Stimulated activated CD8-positive, alpha-beta memory T cell treated with anti-CD3 and anti-CD28 coated beads, Interleukin-2, amount 100 ng/mL, for 1 hour (primary cell): ENCODE measurements at places on chromosomes 5 and 9.

- no peak for DNase-seq
Measured at GRCh38 chr5:150184990-150185912, 4.6 kb upstream of the SLC6A7 start.

- DNase-seq, result no peak
Measured at GRCh38 chr5:2184026-2184366, 301.3 kb upstream of the IRX4 start.

DNA sequence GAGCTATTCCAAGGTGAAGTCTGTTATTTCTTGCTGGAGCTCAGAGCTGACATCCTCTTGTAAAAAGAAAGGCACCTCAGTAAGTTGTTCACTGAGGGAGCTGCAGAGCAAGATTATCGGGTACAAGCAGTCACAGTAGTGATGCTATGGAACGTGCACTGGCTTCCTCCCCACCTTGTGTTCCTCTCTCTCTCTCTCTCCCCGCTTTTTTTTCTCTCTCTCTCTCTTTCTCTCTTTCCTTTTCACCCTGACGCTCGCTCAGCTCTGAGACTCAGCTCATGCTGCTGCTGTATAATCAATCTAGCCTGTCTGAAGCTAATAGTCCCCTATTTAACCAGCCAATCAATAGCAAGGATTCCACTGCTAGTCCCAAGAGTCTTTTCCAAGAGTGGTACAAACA is 587.6 kb upstream of the CDH18 start:
- DNase-seq, result no peak

DNA sequence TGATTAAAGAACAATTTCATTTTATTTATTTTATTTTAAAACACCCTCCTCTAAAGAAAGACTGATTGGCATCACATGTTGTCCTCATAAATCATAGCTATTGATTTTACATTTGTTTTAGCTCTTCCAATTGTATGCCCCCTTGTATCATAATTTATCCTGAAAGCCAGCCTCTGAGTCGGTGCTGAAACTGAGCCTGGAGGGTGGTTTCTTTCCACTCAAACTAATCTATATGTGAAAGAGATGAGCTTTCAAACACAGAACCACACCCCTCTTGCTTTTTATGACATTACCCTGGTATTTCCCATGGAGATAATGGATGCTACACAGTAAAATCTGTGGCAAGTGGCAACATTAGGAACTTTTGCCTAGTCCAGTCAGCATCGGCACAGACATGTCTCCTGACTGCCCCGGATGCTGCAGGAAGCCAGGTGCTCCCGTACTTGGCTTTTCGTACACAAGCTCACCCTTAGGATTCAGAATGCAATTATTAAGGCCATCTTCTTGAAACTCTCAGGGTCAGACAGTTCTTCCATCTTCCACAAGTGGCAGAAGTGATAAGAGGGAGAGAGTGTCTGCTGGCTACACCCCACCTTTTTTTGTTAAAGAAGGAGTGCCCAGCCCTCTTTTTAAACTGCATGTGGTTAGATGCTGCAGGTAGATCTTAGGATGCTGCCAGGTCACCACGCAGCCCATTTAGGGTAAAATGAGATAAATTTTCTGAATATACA is 91.1 kb downstream of the SNCAIP start:
- DNase-seq, result no peak

GRCh38 chr9:94081864-94082463 is 2.3 kb upstream of the PTPDC1 start:
- DNase-seq, result no peak

DNA sequence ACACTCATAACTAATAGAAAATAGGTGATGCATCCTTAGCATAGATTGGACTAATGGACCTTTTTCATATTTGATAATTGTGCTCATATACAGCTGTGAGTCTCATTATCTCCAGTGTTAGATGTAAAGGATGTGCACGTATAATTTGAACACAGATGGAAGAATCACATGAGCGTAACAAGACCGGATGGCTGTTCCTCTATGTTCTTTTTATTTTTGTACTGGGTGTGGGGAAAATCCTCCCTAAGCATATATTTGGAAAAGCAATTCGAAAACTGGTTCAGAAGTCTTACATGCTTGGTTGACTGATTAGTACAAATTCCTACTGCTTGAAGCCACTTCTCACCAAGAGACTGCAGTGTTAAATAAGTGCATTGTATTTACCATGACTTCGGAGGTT is 230.2 kb downstream of the AOPEP start:
- no peak for DNase-seq

DNA sequence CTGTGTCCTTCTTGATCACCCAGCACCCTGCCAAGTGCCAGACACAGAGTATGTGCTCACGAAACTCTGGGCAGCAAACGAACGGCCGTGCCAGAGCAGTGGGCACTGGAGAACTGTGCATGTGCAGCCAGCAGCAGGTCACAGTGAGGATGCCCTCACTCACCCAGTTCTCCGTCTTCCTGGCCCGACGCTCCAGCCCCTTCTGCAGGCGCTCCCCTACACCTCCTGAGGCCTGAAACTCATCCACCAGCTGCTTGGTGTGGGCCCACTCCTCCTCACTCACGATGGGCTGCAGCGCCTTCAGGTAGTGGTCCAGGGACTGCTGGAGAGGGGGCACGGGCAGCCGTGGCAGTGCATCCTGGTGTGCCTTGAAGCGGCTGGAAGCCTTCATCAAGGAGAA is 2.9 kb downstream of the CRAT start:
- DNase-seq, result no peak

- no peak for DNase-seq
Measured at GRCh38 chr5:55066277-55066676, 36.2 kb upstream of the GZMA start.

DNA sequence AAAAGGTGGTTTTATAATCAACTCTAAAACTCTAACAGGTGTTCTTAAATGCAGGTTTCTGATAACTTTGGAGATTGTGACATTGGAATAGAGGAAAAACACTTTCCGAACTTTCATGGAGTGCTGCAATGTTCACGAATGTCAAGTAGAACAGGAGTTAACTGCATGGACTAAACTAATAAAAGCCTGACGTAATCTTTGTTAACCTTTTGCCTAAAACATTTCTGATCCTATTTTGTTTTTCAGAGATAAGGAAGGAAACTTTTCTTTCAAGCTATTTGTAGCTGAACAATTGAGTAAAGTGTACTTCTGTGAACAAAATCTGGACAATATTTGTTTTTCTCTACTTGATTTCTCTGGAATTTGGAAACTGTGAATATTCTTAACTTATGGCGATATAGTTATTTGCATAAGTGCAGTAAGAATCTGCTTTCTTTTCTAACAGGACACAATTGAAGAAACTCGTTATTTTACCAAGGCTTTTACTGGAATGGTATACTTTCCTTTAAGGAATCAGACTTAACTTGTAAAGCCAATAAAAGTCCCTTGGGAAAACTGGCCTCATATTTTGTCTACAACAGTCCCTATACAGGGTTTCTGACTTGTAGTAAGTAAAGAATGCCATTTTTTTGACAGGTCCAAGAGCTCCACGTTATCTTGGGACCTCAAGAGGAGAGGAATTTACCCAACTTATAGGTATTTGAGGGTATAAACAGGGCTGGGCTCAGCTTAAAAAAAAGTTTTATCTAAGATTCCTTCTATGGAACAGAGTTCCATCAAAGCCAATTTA is 154.7 kb downstream of the NXNL2 start:
- DNase-seq, result no peak

GRCh38 chr9:37029776-37030610 is 4.1 kb downstream of the PAX5 start:
- DNase-seq, result no peak

DNA sequence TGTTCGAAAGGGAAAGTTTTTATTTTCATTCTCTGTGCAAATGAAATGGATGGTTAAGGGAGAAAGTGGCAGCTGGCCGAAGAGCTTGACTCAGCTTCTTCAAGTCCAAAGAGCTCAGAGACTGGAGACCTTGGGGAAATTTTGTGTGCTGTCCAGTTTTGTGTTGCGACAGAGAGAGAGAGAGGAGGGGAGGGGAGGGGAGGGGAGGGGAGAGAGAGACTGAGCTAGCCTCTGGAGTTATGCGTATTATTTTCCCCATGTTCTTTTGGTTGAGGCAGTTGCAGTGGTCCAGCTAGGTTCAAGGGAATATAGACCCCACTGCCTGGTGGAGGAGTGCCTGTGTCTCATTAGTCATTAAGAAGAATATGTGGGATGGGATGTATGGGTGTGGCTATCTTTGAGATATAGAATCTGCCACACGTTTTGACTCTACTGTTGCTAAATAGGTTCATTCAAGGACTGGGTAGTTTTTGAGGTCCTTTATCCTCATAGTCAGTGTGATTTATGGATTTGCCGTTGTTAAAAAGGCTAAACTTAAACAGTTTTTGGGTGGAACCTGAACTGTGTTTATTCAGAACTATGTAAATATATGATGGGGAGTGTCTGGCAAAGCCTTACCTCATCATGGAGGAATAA is 69.7 kb downstream of the ARHGAP26 start:
- DNase-seq, result no peak

GRCh38 chr5:81631621-81632020 is 119.3 kb downstream of the SSBP2 start:
- DNase-seq, result no peak

DNA sequence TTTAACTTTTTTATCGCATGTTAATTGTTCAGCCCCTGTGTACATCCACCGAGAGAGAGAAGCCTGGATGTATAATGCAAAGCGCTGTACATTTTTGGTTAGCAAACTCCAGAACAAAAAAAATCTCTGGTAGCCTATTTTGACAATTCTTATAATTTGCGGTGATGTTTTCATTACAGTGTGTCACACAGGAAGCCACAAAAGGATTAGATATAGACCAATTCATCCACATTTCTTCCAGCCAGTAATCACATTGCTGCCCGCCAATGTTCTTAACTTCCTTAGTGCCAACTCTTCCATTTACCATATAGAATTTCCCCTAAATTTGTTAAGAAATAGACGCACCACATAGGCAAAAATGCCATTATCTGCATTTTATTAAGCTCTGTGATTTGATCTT is 435.6 kb downstream of the EFNA5 start:
- DNase-seq, result no peak

- DNase-seq, result no peak
Measured at GRCh38 chr5:149414405-149415065, 35.4 kb upstream of the IL17B start.

- DNase-seq, result no peak
Measured at GRCh38 chr5:43304525-43304924, 8.7 kb downstream of the HMGCS1 start.
